ENCODE measurements at places on chromosomes 3 and 15. TPM values are rescaled to one million over a fixed set of nuclear protein-coding genes. Genes with fewer than 3 reads are reported as not detected.

GRCh38 chr3:65729973-65730372 lies 308.7 kb downstream of the MAGI1 start:
- no peak for DNase-seq

GRCh38 chr15:29904757-29905417 lies 82.6 kb upstream of the TJP1 start:
- no peak for DNase-seq

The SLC28A2 gene
- total RNA-seq, result not detected

GRCh38 chr15:90487186-90487585 lies 42.5 kb upstream of the CRTC3 start:
- no peak for DNase-seq

The GCNT3 gene
- total RNA-seq, result 1.1 TPM

- no peak for DNase-seq
These were observed 14.5 kb downstream of the ALPK3 start for GRCh38 chr15:84831613-84832012.

DNA sequence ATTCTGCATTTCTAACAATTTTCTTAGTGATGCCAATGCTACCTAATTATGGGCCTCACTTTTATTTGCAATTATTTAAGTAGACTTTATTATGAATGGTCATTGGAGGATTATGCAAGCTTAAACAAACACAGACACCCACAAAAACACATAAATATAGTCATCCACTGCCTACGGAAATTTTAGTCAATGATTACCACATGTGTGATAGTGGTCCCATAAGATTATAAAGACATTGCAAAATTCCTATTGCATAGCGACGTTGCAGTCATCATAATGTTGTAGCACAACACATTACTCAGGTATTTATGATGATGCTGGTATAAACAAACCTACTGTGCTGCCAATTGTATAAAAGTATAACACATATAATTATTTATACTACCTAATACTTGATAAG lies 247.8 kb upstream of the ALCAM start:
- no peak for DNase-seq

The DUOX1 gene
- 0.61 TPM for total RNA-seq

DNA sequence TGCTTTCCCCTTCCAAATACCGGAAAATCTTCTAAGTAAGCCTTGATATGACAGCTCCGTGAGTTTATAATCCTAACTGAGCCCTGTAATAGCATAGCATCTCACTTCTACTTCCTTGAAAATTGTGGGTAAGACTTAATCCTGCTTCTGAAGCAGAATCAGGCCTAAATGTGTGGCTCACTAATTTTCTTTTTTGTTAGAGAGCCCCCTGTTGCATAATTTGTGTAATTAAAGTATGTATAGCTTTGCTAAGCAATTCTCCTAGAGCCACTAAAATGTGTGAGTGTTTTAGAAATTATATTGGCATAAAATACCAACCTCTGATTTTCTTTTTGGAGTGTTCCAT lies 304.4 kb downstream of the FGF12 start:
- DNase-seq, result no peak

DNA sequence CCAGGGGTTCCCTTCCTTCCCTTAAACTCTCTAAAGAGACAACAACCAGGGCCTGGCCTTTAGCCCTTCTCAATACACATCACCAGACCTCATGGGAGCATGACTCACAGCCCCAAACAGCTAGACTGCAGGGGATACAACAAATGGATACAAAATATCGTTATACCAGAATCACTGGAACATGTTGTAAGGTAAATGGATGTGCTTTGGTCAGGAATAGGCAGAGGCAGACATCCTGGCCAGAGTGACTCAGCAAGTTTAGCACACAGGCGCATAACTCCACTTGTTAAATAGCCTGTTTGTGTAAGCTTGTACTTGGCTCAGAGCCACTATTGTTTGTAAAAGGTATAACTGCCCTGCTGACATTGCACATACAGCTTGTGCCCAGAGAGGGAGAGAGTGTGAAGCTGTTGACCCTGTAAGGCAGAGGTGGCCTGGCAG lies 18.3 kb downstream of the TMED3 start:
- DNase-seq, result no peak

DNA sequence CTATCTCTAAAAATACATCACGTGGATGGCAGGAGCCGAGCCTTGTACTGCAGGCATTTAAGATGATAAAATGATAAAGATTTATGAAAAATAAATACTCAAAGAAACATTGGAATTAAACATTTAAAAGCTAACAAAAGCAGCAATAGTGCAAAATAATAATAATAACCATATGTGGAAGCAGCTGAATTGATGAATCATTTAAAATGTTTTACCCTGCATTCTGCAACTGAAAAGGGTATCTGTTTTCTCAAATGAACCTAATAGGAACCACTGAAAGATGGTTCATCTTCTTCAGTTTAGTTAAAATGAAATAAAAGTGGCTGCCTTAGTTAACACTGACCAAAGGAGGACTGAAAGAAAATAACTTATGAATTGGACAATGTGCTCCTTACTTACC lies 436.1 kb downstream of the TUSC7 start:
- no peak for DNase-seq

The GPR160 gene
- 7.7 TPM for total RNA-seq

The IL17RD gene
- 0.61 TPM for total RNA-seq

The GOLGA8S gene
- total RNA-seq, result 0.05 TPM

The ZNF619 gene
- 2.8 TPM for total RNA-seq

- DNase-seq, result no peak
These were observed 403.6 kb downstream of the ERC2 start for GRCh38 chr3:56064684-56065083.

The MME gene
- total RNA-seq, result 21.2 TPM

GRCh38 chr3:181921220-181921619 lies 209.5 kb downstream of the SOX2 start:
- DNase-seq, result no peak

DNA sequence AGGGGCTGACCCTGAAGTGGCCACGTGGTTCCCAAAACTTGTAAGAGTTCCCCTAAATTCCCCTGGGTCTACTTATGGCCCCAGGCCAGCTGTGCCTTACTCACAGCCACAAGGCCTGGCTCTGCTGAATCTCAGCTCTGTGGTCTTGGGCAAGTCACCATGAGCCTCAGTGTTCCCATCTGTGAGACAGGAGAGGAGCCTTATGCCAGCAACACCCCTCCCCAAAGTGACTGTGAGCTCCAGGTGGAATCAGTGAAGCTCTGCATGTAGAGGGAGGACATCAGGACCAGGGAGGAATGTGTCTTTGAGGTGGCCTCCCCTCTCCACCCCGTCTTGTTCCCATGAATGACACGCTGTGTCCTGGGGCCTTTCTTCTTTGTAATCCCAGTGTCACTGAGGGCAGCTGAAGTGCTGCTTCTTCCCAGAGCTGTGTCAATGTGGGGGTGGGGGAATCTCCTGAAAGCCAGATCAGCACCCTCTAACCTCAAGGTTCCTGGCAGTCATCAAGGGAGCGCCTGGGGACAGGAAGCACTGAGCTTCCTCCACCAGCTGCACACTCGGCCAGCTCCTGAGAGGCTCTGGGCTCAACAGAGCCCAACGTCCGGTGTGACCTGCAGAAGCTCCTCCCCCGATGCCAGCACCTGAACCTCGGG lies 258.9 kb downstream of the UACA start:
- no peak for DNase-seq

The ADIPOQ gene
- not detected for total RNA-seq

DNA sequence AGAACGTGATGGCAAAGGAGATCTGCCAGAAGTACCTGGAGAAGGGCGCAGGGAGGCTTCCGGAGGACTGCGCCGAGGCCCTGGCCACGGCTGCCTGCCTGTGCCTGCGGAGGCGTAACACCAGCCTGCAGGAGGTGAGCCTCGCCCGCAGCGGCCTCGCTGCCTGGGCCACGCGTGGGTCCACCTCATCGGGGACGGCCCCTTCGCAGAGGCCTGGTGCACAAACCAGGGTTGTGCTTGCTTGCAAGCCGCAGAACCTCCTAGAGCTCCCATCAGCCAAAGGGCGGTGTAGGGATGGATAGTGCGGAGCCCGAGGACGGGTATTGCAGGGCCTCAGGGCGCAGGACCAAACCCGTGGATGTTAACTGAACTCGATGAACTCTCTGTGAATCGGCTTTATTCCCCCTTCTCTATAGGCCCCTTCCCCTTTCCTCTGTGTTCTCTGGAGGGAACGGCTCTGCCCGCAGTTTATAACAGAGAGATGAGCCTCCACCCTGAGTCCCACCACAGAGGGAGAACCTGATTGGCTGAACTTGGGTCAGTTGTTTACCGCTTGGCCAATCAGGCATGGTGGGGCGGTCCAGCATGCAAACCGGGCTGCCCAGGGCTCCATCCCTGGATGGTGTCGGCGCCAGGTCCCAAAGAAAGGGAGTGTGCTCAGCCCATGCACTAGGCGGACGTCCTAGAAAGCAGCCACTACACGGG lies 13.6 kb upstream of the TATDN2 start:
- DNase-seq, result no peak

DNA sequence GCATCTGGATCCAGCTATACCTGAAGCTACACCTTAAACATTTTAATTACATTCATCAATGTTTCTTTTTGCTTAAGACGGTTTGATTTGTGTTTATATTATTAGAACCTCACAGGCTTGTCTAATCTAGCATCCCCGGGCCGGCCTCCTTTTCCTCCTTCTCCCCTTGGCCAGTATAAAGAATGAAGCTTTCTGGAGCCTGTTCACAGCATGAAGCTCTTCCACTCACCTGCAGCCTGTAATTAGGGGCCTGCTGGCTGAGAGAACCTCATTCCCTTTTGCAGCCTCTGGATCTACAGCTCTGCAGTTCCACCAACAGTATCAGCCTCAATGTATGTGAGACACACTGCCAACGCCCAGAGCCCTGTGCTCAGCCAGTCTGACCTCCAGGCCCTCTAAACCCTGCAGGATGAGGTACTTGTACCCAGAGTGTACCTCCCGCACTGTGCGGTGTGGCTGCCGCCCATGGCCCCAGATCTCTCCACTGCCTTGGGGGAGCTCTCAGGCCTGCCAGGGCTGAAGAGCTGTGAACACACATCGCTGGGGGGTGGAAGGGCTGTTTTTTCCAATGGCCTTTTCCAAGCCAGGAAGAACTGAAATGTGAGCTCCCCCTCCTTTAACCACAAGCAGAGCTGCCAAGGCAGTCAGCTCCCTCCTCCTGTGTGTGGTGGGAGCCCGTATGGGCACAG lies 114.7 kb upstream of the ALDH1A3 start:
- no peak for DNase-seq

DNA sequence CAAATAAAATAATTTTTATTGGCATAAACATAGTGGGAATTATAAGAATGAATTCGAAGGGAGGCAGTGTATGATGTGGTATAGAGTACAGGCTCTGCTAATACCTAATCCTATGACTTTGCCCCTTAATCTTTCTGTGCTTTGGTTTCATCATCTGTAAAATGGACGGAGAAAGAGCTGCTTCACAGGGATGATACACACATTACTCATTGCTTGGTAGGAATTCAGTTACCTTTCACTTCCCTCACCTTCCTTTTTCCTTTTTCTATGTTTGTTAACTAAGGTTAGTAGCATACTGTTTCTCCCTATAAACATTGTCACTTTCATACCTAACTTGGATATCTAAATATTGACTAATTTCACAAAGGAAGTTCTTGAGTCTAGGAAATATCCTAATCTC lies 36.2 kb downstream of the LEKR1 start:
- DNase-seq, result no peak

The ARNT2 gene
- 1.4 TPM for total RNA-seq

DNA sequence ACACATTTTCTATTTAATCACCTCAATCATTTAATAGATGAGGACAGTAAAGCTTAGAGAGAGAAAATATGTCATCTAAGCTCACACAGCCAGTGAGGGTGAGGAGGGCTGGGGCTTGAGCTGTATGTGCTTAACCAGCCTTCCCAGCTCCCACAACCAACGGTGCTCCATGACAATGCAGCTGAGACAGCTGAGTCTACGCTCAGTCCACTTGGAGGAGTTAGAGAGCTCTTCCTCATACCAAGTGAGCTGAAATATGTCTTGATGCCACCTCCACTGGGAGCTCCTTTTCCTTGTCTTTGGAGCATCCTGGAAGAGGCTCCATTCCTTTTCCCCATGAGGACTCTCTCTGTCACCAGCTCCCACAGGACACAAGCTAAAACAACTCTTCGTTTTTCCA lies 9.3 kb downstream of the HOMER2 start:
- no peak for DNase-seq

The RETNLB gene
- not detected for total RNA-seq

The DNAJC13 gene
- 21.0 TPM for total RNA-seq

DNA sequence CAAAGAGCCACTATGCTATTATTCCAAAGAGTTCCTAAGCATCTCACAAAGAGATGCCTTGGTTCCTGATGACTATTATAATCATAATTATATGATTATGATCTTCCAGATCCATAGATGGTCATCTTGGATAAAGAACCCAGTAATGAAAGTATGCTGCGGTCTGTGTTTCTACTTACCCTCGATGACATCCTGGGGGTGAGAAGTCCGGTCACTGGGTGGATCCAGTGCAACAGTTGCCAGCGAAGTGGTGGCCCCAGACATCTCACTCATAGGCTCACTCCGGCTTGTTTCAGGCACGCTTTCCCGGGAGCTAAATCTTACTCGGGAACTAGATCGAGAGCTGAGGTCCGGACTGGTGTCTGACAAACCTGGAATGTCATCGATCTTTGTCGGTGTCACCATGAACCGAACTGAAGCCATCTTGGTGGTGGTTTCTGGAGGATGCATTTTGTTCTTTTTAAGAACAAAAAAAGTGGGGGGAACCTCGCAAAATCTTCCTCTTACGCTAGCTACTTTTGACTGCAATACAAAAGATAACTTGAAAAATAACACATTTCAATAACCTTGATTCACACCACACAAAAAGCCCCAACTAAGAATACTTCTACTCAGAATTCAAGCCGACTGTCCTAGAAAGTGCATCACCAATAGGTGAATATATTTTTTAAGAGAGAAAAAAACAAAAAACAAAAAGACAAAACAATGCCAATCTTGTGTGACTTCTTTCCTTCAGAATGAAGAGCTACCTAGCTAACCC lies 1.2 kb downstream of the SLC12A6 start:
- DNase-seq, result no peak

DNA sequence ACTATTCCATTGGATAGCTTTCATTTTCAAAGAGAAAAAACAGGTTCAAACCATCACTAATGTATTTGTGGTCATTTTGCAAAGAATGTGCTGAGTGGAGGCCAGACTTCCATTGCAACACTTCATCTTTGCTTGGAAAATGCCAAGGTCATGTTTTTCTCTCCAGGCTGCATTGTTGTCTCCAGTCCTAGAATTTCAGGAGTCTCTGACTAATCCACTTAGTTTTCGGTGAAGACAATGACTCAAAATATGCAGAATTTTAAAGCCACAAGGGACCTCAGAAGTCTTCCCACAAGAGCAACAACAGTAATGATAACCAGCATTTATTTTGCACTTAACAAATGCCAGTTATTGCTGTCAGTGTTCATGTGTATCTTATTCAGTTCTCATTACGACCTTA lies 277.0 kb downstream of the RYR3 start:
- DNase-seq, result no peak

The ACTRT3 gene
- total RNA-seq, result 1.0 TPM

GRCh38 chr3:27800261-27800660 lies 78.1 kb upstream of the EOMES start:
- no peak for DNase-seq

GRCh38 chr3:124586126-124587052 lies 143.9 kb upstream of the UMPS start:
- DNase-seq, result no peak

- DNase-seq, result no peak
These were observed 100.3 kb downstream of the LRRK1 start for GRCh38 chr15:101019366-101019896.

Measured in thymus (tissue), 14 donors.